ENCODE measurements at places on chromosomes 2 and 18.
A peak's percentile ranks its signal among the peaks of the same experiment; 100 is the strongest.

DNA sequence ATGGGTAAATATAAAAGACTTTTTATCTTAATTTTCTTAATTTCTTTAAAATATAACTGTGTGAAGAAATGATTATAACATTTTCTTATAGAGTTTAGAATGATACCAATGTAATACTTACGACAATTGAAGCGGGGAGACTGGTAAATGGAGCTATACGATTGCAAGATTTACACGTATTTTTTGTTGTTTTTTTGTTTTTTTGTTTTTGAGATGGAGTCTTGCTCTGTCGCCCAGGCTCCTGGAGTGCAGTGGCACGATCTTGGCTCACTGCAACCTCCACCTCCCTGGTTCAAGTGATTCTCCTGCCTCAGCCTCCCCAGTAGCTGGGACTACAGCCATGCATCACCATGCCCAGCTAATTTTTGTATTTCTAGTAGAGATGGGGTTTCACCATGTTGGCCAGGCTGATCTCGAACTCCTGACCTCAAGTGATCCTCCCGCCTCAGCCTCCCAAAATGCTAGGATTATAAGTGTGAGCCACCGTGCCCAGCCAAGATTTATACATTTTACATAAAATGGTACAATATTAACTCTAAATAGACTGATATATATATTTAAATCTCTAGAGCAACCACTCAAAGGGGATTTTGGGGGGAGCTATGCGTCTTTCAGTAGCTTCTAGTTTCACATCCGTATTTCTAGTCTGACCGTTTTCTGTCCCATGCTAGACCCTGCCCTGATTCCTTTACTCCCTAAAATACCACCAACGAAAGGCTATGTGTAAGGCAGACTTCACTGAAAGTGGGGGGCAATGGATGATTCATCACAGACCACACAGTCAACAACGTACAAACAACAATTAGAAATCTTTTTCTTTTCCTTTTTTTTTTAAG, 28.2 kb upstream of the ATG16L1 start:
- no peak for DNase-seq

GRCh38 chr2:137467246-137467862, 496.9 kb upstream of the HNMT start:
- peak; percentile 44 for DNase-seq

DNA sequence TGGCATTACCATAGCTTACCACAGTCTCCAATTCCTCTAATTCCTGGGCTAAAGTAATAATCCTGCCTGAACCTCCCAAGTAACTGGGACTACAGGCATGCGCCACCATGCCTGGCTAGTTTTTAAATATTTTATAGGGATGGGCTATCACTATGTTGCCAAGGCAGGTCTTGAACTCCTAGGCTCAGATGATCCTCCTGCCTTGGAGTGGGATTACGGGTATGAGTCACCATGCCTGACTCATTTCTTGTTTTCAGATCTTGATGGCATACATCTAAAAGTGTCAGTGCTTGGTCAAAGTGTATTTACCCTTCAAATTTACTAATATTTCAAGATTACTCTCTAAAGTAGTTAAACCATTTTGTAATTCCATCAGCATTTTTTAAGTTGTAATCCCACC, 9.4 kb upstream of the SOCS6 start:
- no peak for DNase-seq

- DNase-seq, result no peak
Observed at GRCh38 chr2:127422559-127423477, 4.6 kb downstream of the PROC start.

DNA sequence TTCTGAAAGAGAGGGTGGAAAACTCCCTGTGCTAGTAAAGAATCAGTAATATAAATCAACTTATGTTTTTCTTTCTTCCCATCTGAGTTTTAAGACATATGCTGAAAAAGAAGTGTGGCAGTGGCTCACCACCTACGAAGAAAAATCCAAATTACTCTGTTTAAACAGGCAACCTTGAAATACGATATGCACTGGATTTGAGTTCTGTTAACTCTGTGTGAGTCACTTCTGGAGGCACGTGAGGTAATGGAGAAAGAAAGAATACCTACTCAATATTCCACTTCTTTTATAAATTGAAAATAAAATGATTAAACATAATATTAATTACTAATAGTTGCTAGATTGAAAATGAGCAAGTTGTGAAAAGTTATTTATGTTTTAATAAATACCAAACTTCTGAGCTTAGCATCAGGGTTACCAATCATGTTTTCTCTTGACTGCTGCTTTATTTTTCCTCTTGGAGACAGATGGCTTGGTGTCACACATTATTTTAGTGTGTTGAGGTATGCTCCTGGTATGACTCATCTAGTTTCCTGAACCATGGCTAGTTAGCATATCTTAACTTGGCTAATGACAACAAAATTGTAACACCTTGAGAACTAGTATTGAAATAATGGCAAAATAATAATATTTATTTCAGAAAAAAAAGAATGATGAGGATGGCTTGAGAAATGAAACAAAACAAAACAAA, 1705.5 kb upstream of the PIK3C3 start:
- no peak for DNase-seq

DNA sequence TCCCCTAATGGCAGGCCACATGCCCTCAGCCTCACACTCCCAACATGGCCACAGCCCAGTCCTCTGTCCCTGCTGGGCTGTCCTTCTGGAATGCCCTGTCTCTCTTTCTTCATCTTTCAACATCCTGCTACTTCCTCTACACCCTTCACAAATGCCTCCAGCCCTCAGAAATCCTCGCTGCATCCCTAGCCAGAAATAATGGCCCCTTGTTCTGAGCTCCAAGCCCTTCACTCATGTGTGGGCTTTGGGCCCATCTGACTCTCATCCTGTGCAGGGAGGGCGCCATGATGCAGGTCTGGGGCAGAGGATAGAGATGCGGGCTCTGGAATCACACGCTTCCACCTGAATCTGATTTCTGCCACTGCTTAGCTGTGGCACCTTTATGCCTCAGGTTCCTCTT, 181.9 kb downstream of the TNS1 start:
- no peak for DNase-seq

DNA sequence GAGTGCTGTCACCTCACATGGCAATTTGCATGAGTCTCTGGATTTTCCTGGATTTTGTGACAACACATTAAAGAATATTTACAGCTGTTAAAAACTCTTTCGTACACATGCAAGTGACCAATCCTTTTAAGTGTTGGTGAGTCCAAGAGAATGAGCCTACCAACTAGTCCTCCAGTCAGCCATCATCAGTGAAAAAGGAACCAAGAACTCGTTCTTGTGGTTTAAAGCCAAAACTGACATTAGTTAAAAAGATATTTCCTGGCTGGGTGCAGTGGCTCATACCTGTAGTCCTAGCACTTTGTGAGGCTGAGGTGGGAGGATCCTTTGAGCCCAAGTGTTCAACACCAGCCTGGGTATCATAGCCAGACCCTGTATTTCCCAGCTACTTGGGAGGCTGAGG, 215.4 kb upstream of the ITGA4 start:
- DNase-seq, result no peak

- no peak for DNase-seq
Observed at GRCh38 chr2:1675633-1676032, 68.7 kb downstream of the PXDN start.

DNA sequence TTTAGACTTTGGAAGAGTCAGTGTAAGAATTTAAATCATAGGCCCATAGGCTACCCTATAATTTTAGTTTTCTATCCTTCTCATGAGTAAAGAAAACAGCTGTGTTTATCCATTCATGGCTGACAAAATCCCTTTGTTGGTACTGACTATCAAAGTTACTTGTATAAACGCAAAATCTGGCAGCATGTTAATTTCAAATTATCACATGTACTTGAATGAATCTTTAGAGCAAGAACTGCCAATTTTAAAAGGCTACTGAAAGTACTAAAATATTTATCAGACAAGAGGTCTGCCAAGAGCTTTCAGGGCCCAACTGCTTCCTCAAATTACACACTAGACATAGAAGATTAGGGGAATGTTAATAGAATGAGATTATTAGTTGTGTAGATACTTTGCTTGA, 66.6 kb downstream of the MYL12B start:
- no peak for DNase-seq

GRCh38 chr2:120539937-120540718, 194.2 kb downstream of the INHBB start:
- no peak for DNase-seq

All from right hindlimb (tissue), 1 donor.